ENCODE measurements at places on chromosomes 12 and 14. TPM values are rescaled to one million over a fixed set of nuclear protein-coding genes. Genes with fewer than 3 reads are reported as not detected.

GRCh38 chr14:101463566-101464171 lies 97.6 kb upstream of the DIO3 start:
- H3K27ac ChIP-seq, result no peak overlapping the region
- no peak overlapping the region for H3K4me3 ChIP-seq
- H3K36me3 ChIP-seq, result no peaks in the 10 kb centered on the region
- DNase-seq, result no peak
- peaks cover 5% of the 10 kb centered on the region for H3K4me1 ChIP-seq

- no peak overlapping the region for H3K27ac ChIP-seq
- DNase-seq, result no peak
- no peaks in the 10 kb centered on the region for H3K36me3 ChIP-seq
- no peaks in the 10 kb centered on the region for H3K4me1 ChIP-seq
Observed at GRCh38 chr12:3145033-3145432, 67.9 kb downstream of the TSPAN9 start.

DNA sequence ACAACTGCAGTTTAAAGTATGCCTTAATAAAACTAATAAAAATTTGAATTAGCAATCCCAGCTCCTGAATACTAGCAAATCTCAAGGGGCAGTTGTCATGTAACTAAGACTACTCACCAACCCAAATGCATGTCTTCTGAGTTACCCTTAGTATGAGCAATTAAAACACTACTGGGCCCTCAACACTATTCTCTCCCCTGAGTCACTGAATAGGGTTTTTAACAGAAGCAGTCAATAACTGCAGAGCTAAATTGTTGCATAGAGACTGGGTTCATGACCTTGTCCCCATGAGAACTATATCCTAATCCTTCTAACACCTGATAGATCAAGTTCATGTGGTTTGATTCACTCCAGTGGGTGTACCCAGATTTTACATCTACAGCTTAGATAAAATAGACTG lies 38.8 kb downstream of the MDM1 start:
- H3K27me3 ChIP-seq, result no peaks in the 10 kb centered on the region
- H3K27ac ChIP-seq, result no peak overlapping the region
- peaks cover 5% of the 10 kb centered on the region for H3K4me1 ChIP-seq
- no peak for DNase-seq

DNA sequence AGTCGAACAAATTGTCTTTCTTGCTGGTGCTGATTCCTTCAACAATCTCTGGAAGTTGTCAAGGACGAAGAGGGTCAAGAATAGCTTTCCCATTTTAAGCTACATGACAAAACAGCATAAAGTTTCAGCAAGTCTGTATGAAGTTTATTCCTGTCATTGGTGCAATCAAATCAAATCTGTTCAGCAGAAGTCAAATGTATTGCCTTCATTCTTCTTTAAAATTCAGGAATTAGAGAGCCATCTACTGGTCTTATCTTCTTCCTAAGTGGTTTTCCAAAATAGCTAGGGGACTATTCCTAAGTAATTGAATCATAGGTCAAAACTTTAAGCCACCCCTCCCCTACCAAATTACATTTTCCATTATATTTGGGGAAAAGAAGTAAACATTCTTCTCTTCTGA lies 990.2 kb downstream of the GALC start:
- H3K36me3 ChIP-seq, result no peaks in the 10 kb centered on the region
- no peaks in the 10 kb centered on the region for H3K27me3 ChIP-seq
- no peak overlapping the region for H3K27ac ChIP-seq
- H3K4me3 ChIP-seq, result no peak overlapping the region
- no peak for DNase-seq

P3H3 gene
- 51.0 TPM for polyA plus RNA-seq

- no peak overlapping the region for H3K27ac ChIP-seq
- H3K27me3 ChIP-seq, result no peaks in the 10 kb centered on the region
- no peak overlapping the region for H3K4me3 ChIP-seq
- DNase-seq, result no peak
- H3K36me3 ChIP-seq, result no peaks in the 10 kb centered on the region
Observed at GRCh38 chr14:23719225-23719985, 83.2 kb downstream of the DHRS2 start.

DNA sequence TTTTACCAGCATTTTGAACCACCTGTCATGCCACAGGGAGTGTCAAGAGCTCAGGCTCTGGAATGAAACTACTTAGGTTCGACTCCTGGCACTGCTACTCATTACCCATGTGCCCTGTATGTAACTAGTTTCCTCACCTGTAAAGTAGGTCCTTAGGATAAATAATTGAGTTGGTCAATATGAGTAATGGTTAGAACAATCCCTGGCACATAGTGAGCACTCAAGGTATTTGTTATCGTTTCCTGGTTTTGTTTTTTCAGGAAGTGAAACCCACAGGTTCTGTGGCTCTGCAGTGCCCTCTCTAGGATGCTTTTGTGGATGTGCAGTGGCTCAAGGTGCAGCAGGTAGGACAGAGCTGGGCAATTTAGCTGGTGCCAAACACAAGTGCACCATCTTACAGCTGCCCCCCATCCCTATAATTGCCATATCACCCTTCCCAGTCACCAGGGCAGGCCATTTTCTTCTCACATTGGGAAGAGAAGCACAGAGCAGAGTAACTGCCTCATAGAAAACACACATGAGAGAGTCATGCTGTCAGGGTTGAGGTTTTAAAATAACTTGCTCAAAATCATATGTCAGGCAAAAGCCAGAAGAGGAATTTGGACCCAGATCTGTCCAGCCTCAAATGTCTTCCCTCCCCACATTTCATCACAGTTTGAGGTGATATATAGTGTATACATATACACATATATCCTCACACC lies 297.5 kb downstream of the RPAP3 start:
- H3K27ac ChIP-seq, result no peak overlapping the region
- no peaks in the 10 kb centered on the region for H3K36me3 ChIP-seq
- H3K4me3 ChIP-seq, result no peak overlapping the region
- H3K27me3 ChIP-seq, result no peaks in the 10 kb centered on the region
- DNase-seq, result no peak

KRT86 gene
- polyA plus RNA-seq, result 0.61 TPM

GRCh38 chr12:88420457-88420856 lies 159.8 kb downstream of the KITLG start:
- DNase-seq, result no peak
- H3K4me1 ChIP-seq, result no peaks in the 10 kb centered on the region
- no peaks in the 10 kb centered on the region for H3K36me3 ChIP-seq
- no peaks in the 10 kb centered on the region for H3K27me3 ChIP-seq

Measured in adrenal gland (tissue), 19 donors.